ENCODE measurements at places on chromosomes 2 and 18.

- DNase-seq: no peak
These were observed 9.5 kb upstream of the RNF103 start for GRCh38 chr2:86633155-86633651.

DNA sequence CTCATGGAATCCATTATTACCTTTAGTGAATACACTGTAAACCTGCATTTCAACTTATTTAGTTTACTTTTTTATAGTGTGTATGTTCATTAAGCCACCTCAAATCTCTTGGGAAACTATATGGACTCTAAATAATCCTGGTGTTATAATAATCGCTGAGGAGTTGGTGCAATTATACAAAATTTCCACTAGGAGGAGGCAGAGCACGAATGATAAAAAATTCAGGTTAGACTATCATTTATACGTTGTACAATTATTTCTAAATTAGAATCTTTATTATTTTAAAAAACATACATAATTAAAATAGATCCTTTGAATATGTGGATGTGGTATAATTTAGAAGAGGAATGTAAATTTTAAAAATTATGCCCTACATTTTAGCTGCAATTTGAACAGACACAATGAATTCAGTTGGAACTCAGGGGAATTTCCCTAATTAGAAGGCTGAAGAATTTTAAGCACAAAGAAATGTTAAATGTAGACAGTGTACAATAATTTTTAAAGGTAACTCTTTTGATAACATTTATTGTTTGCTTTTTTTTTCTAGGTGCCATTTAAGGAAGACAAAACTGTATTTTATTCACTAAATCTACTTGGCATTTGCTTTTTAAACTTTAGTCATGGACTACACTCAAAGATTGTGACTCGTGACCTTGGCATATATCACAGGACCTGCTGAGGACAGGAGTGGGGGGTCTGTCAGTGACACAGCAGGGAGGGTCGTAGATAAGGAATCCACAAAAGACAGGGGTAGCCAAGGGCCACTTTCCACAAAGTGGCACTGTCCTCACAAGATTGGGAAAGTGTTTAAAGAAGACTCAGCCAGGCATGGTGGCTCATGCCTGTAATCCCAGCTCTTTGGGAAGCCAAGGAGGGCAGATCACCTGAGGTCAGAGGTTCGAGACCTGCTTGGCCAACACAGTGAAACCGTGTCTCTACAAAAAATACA is 45.5 kb downstream of the RAB12 start:
- peak; percentile 37 for DNase-seq

DNA sequence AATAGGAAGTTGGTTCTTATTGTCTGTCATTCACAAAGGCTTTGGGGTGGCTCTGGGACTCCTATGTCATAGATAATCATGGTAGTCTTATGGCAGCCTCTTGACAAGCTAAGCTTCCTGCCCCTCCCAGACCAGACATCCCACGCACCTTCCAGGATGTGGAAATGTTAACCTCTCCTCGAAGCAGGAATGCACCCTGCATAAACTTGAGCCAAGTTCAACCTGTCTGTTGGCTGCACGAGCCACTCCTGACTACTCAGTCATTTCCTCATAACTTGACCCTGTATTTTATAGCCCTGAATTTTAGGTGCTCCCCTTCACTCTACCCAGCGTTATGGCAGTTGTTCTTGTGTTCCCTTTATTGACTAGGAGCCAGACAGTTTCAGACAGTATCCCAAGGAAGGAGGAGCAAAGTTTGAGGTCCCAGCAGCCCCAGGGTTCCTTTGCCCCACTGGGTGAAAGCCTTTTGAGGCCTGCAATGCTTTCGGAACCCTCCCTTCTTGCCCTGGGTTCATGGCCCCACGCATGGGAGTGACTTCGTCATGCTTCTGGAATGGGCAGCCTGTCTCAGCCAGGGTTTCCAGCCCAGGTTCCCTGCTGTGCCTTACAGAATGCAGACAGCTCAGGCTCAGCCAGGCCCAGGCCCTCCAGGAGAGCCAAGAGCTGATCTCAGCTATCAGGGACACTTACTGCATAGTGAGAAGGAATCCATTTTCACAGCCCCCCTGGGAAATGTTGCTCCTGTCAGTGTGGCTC is 15.6 kb upstream of the INO80C start:
- no peak for DNase-seq

DNA sequence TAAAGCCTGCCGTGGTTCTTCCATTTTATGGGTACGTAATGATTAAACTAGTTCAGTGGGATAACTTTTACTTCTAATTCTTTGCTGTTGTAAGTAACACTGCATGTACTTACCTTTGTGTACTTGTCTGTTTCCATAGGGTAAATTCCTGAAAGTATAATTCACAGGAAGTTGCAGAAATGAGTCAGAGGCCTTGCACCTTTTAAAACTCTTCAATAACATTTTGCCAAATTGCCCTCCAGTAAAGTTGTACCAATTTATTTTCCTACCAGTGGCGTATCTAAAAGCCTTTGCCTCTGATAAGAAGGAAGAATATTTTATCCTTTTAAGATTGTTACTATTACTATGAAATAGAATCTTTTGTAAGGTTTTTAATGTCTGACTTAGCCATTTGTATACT is 65.1 kb downstream of the CAB39 start:
- no peak for DNase-seq

DNA sequence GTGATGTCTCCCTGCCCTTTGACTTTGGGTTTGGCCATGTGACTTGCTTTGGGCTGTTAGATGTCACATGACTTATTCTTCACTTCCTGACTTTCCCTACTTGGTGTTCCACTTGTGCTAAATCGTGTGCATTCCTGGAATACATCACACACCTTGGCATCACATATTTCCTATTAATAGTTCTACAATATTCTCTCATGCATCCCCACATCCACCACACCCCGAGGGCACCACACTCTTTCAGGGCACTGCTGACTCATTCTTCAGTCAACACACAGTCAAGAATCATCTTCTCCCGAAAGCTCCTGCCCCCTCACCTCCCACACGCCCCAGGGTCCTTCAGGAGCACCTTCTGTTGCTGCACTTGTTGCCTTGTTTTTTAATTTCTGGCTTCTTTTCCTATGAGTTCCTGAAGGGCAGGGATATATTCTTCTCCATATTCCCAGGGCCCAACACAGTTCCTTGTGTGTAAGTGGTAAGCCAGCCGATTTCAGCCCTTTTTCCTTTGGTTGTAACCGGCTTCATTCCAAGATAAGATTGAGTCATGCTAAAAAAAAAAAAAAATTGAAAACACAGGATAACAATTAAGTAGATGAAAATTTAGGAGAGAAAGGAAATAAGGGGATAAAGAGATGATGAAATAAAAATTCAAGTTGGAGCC is 341.4 kb downstream of the SLC4A3 start:
- DNase-seq: no peak

- no peak for DNase-seq
These were observed 10.6 kb downstream of the RND3 start for GRCh38 chr2:150476809-150477302.

- no peak for DNase-seq
These were observed 62.6 kb downstream of the BAZ2B start for GRCh38 chr2:159553727-159554126.

- DNase-seq: peak; percentile 10
These were observed 224.5 kb downstream of the FAM210A start for GRCh38 chr18:13501891-13502290.

- no peak for DNase-seq
These were observed 2.3 kb upstream of the ARHGAP25 start for GRCh38 chr2:68732036-68732932.

- DNase-seq: no peak
These were observed 68.8 kb downstream of the THADA start for GRCh38 chr2:43526994-43527393.

DNA sequence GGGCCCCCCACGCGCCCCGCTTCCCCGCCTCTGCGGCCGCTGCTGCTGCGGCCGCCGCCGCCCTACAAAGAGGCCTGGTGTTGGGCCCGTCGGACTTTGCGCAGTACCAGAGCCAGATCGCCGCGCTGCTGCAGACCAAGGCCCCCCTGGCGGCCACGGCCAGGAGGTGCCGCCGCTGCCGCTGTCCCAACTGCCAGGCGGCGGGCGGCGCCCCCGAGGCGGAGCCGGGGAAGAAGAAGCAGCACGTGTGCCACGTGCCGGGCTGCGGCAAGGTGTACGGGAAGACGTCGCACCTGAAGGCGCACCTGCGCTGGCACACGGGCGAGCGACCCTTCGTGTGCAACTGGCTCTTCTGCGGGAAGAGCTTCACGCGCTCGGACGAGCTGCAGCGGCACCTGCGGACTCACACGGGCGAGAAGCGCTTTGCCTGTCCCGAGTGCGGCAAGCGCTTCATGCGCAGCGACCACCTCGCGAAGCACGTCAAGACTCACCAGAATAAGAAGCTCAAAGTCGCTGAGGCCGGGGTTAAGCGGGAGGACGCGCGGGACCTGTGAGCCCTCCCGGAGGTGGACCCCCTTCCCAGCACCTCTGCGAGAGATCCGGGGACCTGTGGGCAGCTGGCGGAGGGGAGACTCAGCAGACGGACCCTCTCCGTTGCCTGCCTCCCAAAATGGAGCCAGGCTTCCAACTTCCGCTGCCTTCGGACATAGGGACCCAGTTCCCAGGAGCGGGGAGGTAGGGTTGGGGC is 1.9 kb downstream of the SP5 start:
- no peak for DNase-seq

DNA sequence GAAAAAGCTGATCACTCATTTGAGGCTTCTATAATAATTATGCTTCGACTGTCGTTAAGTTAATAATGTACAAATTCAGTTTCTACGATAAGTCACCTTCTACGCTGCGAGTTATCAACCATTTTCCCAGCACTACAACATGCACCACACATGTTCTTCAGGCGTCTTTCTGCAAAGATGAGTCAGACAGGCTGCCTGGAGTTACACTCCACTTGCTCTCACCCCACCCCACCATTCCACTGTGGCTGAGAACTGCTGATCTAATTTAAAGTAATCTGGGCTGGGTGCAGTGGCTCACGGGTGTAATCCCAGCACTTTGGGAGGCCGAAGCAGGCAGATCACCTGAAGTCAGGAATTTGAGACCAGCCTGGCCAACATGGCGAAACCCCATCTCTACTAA is 218.6 kb downstream of the DYM start:
- DNase-seq: no peak

- DNase-seq: no peak
These were observed 377.7 kb upstream of the ST6GAL2 start for GRCh38 chr2:107263628-107264027.

GRCh38 chr2:20590704-20591515 is 60.0 kb downstream of the HS1BP3 start:
- no peak for DNase-seq

- no peak for DNase-seq
These were observed 143.6 kb upstream of the EPHA4 start for GRCh38 chr2:221715523-221716247.

- no peak for DNase-seq
These were observed 66.4 kb upstream of the MSH2 start for GRCh38 chr2:47336259-47337238.

DNA sequence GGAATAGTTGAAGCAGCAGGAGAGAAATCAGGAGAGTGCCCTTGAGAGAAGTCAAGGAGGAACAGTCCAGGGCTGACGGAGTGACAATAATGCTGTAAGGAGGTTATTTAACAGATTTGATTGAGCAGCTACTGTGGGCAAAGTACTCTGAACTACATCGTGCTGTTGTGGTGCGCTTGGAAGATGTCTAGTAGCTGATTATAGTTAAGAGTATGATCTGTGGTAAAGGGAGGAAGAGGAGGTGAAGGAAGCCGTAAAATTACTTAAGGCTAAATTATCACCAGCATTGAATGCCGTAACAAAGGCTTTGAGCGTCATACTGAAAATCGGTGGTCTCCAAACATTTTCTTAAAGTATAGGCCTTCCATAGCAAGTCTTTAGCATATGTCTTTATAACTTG is 4.5 kb downstream of the PCBP1 start:
- peak; percentile 49 for DNase-seq

DNA sequence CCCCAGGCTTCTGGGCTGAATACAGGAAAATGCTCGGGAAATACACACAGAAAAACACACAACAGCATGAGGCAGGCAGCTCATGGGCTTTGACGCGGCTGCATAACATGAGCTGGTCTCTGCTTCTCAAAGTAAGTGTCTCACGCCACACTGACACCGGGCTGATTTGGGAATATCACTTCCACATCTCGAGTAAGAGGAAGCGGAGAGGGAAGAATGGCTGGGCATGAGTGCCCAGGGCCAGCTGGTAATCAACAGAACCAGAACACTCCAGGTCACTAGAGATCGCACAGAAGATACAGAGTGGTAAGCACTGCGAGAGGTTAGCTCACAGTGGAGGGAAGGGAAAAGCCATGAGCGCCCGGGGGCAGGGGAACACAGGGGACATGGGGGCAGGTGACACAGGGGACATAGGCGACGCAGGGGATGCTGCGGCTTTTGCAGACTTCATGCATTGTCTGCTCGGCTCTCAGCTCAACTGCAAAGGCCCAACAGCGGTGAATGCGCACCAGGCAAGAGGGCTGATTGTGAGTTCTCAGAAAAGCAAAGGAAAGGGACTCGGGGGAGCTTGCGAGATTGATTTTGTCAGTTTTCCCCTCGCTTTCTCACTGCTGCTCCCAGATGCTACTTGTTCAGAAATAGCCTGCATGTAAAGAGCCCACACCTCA is 141.4 kb downstream of the MBP start:
- DNase-seq: no peak

GRCh38 chr2:19355931-19356544 is 2.4 kb downstream of the OSR1 start:
- DNase-seq: no peak

DNA sequence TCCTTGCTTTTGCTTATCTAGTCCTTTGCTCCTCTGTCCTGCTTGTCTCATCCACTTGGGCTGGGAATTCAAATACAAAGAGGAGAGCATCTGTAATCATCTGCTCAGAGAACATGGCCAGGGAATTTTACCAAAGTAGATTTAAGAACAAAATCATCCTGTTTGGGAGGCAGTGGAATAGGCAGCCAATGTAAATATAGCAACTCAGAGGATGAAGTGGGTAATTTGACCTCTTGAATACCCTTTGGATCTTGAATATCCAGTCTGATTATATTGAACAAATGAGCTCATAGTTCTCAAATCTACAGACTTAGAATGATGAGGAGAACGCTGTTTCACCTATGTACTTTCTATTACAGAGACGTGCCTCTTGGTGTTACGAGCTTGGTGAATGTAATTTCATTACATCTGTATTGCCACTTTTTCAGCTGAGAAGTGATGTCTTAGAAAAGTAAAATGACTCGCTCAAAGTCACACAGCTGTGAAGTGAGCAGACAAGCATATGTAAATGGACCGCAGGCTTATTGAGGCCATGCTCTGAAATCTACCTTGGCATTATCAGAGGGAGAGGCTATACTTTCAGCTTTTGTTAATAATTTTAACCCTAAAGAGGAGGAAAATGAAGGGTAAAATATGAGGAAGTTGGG is 266.3 kb downstream of the MTX2 start:
- no peak for DNase-seq

DNA sequence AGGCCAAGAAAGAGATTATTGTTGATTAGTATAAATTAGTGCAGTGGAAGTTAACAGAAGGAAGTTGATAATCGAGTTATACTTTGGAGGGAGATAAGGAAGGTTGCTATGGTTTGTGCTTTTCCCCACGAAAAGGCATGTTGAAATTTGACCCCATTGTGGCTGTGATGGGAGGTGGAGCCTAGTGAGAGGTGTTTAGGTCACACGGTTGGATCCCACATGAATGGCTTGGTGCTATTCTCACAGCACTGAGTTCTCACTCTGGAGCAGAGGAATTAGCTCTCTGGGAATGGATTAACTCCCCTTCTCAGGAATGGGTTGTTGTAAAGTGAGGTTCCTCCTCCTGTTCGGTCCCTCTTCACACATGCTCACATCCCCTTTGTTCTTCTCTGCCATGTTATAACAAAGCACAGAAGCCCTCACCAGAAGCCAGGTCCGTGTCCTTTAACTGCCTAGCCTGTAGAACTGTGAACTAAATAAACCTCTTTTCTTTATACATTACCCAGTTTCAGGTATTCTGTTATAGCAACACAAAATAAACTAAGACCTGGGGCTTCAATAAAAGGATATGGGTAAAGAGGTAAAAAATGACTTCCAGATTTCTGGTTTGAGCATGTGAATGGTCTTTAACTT is 21.9 kb downstream of the PIGN start:
- DNase-seq: no peak
